ENCODE measurements at places on chromosomes 4 and X.

GRCh38 chr4:71239365-71239764, 99.5 kb upstream of the SLC4A4 start:
- no peak for DNase-seq

- no peak for DNase-seq
Measured at GRCh38 chrX:10090319-10090718, 66.5 kb upstream of the CLCN4 start.

GRCh38 chrX:41178201-41178600, 93.0 kb downstream of the USP9X start:
- DNase-seq = no peak

DNA sequence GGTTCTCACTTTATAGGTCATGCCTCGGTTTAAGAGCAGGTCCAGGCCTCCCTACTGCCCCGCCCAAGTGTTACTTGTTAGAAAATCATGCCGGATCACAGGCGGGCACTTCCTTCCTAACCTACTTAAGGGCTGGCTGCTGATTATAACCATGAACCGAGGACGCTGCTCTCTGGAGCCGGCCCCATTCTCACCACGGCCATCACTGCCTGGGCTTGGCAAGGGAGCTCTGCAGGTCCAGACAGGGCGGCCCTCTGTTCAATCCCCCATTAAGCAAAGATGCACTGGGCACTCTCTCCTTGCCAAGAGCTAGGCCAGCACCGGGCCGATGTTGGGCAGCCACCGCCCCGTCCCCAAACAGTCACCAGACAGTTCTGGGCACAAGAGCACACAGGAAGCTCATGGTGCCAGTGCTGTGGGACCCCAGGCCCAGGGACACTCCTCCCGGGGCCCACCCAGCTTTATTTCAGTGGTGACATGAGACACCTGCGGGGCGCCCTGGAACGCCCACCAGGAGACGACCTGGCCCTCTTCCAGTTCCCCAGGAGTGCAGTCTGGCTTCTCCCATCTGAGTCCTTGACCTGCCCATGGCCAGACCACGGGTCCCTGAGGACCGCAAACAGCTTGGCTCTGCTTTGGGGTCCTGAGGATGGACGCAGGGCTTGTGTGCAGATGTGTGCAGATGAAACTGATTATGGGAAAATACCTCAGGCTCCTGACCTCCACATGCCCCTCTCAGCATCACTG, 44.0 kb downstream of the ABLIM2 start:
- no peak for DNase-seq

DNA sequence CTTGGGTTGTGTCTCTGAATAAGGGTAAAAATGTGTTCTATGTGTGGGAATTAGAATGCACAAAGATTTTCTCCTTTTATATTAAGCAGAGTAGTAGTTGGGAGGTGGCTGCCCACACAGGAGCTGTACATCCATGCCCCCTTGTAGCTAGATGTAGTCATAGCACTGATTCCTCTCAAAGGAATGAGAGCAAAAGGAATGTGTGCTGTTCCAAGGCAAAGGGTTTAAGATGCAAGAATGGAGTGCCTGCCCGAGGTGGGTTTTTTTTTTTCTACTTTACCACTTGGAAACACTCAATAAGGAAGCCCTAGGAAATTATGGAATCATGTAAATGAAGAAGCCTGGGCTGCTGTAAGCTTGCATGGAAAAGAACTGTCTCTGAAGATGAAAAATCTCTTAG, 2183.2 kb upstream of the AGA start:
- DNase-seq = no peak

DNA sequence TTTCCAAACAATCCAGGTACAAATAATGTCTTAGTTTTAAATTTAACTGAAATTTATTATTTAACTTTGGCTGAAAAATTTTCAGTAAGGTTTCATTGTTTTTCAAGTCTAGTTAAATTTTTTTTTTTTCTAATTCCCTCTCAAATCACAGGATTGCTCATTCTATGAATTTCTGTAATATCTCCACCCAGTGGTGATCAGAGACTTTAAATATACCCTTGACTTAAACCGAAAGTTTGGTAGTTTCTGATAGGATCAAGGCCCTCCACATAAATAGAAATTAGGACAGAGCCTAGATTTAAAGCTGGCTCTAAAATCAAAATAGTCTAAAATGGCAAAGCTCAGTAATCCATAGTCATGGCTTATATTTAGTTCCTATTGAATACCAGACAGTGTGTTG, 175.4 kb downstream of the TBCK start:
- DNase-seq = no peak

DNA sequence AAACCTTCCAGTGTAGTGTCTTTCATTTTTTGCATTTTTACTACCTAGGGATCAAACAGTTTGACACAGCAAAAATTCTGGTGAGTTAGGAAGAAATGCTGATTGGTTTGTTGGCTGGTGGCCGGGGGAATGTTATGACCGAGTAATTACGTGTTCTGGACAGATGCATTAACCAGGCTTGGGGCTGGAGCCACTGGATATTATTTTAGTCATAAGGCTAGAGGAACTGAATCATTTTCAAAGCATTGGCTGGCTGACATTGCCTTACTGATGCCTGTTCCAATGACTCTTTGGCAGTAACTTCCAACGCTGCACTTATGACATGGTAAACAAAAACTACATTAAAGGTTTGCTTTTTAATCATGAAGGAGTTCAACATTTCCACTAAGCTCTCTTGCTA, 84.6 kb downstream of the FBXO8 start:
- no peak for DNase-seq

DNA sequence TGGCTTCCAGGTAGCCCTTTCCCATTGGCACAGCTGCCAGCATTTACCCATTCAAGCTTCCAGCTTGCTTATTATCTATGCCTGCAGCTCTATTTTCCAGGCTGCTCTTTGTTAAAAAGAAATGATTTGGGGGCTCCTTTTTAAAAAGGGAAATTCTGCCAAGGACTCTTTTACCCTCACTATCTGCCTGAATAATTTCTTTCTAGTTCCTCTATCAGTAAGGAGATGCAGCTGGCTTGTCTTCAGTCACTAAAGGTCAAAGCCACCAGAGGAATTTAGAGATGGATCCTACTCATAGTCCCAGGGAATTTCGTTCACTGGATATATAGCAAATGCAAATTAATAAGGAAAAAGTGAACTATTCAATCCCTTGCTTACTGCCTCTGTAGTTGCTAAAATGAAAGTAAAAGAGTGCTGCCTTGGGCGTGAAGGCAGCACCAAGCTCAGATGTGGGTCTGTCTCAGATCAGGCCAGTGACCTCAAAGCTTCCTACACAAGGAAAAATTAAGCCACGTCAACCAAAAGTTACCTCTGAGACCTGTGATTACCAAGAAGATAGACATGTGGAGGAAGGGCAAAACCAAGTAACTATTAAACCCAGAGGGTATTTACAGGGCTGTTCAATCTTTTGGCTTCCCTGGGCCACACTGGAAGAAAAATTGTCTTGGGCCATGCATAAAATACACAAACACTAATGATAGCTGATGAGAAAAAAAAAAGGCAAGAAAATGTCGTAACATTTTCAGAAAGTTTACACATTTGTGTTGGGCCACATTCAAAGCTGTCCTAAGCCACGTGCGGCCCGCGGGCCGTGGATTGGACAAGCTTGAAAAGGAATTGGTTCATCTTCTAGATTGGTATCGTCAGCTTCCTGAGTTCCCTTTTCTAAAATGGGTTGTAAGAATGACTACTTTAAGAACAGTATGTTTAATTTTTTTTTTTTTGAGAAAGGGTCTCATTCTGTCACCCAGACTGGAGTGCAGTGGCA, 5.3 kb downstream of the ARSF start:
- no peak for DNase-seq

- DNase-seq = no peak
Measured at GRCh38 chr4:138576684-138577083, 334.5 kb upstream of the SLC7A11 start.
